ENCODE measurements at places on chromosomes 3 and 15. TPM values are rescaled to one million over a fixed set of nuclear protein-coding genes. Genes with fewer than 3 reads are reported as not detected.

TUSC7 gene
- total RNA-seq = not detected

SKOR1 gene
- total RNA-seq = 0.48 TPM

DYNC1LI1 gene
- total RNA-seq = 50.4 TPM

DNA sequence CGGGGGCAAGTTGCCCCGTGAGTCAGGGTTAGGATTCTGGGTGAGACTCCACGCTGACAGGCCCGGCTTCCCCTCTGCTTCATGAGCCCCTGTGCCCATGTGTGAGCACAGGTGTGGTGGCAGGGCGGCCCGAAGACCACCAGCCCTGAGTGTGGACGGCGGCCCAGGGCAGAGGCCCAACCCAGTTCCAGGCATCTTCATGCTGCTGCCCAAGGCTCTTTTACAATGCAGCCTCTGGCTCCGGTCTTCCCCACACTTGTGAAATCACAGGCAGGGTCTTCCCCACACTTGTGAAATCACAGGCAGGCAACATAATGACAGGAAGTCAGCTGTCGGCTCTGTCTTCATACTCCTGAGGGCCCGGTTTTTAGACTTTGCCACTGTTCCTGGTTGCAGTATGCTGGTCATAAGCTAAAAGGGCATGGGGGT is 78.8 kb downstream of the AAGAB start:
- DNase-seq = peak; percentile 60

DNA sequence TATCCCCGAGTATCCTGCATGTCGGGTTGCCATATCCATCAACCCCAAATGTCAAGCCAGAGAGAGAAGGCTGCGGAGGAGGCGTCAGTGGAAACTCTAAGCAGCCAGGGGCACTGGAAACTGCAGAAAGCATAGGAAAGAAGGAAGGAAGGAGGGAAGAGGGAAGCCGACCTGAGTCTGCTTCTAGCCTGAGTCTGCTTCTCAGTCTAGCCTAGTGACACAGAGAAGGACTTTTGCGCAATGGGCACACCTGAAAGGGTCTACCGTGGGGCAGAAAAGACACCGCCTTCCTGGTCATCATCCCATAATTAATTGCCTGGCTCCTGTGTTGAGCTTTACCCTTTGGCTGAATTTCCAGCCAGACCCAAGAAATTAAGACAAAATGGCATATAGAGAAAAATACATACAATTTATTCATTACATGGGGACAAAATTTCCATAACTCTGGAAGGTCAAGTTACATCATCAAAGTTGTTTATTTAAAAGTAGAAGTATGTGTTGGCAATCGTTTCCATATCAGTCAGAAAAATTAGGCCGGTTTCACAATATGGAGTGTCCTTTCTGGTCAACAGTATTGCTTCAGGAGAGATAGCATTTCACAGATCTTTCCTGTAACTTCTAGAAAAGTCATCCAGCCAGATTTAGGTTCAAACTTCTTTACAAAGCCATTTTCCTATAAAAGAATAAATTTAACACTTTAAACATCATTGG is 10.3 kb downstream of the BCL2A1 start:
- no peak for DNase-seq

DNA sequence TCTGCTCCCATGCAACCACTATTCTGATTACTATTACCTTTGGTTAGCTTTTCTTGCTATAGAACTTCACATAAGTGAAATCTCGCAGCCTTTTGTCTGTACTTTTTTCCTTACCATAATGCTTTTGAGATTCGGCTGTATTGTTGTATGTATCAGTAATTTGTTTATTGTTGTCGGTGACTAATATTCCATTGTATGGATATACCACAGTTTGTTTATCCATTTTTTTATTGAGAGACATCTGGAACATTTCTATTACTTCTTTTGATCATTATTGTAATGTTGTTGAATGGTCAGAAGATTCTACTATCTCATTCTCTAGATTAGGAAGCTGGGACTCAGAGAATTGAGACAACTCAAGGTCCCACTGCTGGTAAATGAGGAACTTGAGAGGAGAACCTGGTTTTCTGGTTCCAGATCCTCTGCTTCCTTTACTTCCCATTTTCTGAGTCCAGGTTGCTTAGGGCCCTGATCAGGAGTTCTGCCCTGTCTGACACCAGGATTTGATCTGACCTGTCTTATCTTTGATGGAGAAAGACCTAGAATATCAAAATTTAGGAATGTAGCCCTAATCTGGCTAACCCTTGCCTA is 18.2 kb upstream of the SPTSSB start:
- no peak for DNase-seq

DNA sequence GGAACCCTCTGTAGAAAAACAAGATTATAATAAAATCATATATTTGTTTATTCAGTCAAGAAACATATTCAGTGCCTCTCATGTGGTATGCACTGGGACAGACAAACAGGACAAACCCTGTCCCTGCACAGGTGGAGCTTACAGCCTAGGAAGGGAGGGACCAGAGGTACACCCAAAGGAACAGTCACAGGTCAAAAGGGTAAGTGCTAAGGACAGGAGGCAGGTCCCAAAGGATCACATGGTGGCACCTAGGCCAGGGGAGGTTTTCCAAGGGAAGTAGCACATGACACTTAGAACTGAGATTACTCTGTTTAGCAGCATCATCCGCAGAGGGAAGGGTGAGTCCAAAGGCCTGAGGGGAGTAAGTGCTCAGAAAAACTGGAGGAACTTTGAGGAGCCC is 254.4 kb upstream of the ARRDC4 start:
- no peak for DNase-seq

DNA sequence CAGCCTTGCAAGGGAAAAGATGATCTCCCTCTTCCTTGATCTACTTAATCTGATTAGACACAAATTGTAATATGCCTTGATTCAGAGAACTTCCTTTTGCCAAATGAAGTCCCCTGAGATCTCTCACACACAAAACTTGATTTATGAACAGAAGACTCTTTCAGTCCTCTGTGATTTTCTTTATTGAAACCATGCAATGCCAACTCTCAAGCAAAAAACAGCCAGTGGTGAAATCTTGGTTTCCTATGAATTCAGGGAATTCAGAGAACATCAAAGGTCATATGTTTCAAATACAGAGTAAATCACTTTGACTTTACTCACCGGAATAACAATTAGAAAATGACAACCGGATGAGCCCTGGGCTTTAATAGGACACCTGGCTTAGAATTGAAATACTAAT is 211.7 kb downstream of the ABHD5 start:
- DNase-seq = no peak

DNA sequence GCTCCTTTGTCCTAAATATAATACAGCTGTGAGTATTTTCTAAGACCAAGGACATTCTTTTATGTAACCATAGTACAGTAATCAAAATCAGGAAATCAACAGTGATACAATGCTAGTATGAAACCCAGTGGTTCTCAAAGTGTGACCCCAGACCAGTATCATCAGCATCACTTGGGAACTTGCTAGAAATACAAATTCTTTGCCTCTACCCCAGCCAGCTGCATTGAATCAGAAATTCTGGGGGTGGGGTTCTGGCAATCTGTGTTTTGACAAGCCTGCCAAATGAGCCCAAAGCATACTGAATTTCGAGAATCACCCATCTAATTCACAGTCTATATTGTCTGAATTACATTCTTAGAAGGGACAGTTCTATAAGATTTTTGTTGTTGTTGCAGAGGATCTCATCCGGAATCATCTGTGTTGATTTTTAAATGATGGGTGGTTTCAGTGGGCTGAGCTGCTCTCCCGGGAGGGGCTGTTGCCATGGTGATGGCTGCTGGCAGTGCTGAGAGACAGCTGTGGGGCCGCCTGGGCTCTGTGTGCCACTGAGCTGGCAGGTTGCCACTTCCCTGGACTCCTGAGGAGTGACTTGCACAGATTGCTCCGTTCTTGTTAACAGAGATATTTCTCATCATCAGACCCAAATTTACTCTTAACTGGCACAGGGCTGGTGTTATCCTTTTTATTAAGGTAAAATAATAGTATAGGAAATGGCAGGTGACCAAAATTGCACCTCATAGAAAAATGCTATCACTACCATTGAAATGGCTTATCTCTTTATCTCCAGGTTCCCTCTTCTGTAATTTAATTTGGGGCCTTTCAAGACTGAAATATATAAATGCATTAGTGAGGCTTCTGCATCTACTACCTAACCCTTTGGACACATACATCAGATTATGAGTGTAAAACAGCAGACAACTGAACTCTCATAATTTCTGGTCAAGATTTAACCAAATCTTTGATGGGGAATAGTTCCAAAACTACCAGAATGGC is 56.5 kb downstream of the NEK11 start:
- peak; percentile 69 for DNase-seq

DNA sequence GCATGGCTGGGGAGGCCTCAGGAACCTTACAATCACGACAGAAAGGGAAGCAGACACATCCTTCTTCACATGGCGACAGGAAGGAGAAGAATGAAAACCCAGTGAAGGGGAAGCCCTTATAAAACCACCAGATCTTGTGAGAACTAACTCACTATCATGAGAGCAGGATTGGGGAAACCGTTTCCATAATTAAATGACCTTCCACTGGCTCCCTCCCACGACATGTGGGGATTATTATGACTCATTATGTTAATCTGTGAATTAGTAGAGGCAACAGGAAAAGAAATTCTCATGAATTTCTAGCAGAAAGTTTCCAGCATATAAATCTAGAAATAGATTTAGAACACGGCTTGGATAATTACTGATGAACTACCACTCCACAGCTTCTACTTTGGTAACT is 937.3 kb downstream of the ROBO1 start:
- no peak for DNase-seq
